ENCODE measurements at places on chromosomes 6 and 20.
A peak's percentile ranks its signal among the peaks of the same experiment; 100 is the strongest.

GRCh38 chr6:45421709-45422502, 44.2 kb upstream of the SUPT3H start:
- peak; percentile 70 for DNase-seq

GRCh38 chr20:10430704-10431103, 3.3 kb downstream of the MKKS start:
- no peak for DNase-seq

GRCh38 chr6:70080443-70081070, 214.2 kb downstream of the COL19A1 start:
- no peak for DNase-seq

DNA sequence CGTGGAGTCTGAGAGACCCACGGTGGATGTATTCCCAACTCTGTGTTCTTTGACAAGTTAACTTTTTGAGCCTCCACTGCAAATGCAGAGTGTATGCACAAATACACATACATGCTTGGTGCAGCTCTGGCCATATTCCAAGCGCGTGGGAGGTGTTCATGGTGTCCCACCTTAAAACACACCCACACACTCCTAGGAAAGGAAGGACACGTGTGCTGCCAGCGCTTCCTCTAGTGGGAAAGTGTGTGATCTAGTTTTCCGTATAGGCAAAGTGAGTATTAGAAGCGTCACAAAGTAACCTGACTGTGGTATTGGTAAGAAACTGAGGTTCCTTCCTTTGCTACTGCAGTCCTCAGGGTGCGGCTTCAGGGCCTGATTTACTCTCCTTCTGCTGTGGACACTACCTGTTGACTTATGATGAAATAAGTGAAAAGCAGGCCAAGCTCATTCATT, 36.0 kb upstream of the MPC1 start:
- DNase-seq: no peak

GRCh38 chr6:75306064-75306463, 21.5 kb upstream of the TMEM30A start:
- DNase-seq: no peak

DNA sequence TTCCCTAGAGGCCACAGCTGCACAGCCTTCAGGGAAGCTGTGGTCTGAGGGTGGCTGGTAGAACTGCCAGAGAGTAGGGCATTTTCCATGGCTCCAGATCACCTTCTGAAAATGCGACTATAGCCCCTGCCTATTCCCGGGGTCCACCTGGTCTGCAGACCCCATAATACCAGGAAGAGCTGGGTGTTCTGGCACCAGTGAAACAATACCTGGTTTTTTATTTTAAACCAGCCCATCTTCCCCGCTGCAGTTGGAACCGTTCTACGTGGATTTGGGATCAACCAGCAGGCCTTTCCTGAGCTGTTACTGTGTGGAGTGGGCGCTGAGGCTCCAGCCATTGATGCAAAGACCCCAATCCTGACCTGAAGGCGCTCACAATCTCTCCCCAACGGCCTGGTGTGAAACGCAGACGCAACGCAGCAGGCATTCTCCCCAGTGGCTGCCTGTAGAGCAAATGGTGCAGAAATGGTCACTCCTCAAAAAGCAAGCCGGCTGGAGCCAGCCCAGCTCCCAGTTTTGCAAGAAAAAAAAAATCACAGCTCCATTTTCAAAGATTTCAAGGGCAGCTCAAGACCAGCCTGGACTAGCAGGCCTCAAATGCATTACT, 11.3 kb downstream of the NPEPL1 start:
- DNase-seq: peak; percentile 2

DNA sequence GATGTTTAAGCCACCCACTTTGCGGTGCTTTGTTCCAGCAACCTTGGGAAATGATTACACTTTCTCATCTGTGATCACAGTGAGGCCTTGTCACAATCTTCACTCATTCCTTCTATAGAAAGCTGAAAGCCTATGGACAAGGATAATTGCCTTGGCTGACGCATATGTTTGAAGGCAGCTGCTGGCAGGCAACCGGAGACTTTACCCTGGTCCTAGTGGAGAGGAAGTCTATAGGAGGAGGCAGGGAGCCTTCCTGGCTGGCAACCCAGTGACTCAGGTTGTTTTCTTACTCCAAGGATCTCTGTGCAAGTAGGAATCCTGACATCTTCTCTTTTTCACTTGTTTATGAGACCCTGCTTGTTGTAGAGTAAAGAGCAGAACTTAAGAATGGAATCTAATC, 34.1 kb upstream of the ESR1 start:
- DNase-seq: no peak

- no peak for DNase-seq
Observed at GRCh38 chr20:35333606-35334005, 41.4 kb upstream of the FAM83C start.

GRCh38 chr6:144286503-144287393, 1.6 kb downstream of the UTRN start:
- no peak for DNase-seq

DNA sequence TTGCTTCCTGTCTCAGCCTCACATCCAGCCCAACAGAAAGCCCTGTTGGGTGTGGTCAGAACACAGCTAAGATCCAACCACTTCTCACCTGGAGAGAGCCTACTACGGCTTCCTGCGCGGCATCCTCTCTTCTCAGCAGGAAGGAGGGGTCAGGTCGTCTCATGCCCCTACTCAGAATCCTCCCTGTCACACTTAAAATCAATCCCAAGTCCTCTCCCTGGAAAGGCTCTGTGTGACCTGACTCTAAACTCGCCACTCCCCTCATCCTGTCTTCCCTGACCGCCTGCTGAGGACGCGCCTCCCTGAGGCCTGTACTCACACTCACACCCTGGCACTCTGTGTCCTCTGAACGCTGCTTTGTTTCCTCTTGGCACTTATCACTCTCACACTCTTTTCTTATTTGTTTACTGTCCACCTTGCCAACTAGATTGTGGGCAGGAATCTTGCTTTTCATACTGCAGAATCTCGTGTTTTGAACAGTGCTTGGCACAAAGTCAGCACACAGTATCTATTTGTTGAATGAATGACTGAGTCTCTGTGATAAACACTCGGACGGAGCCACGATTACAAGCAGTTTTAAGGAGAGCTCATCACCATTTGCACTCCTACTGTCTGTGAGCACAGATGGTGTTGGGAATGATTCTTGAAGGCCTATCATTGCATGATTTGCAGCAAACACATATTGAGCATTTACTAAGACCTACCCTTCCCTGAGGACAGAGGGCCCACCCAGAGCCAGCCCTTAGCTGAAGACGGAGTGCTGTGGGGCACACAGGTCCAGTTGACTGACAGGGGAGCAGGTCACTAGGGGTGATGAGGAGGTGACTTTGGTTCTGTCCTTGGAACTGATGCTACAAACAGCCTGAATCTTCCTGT, 18.7 kb downstream of the RAB5IF start:
- DNase-seq: no peak

Data from stimulated activated naive CD8-positive, alpha-beta T cell treated with anti-CD3 and anti-CD28 coated beads, Interleukin-15, amount 100 ng/mL, for 72 hours (primary cell).